SK-N-SH treated with all-trans-retinoic acid at 6 μM for 48 hours (cell line): ENCODE measurements at places on chromosomes 2 and 18.

GRCh38 chr2:84841577-84841976 is 39.3 kb downstream of the TRABD2A start:
- no peak for ATAC-seq

GRCh38 chr2:86764661-86765309 is 25.9 kb downstream of the CD8A start:
- peak; percentile 86 for ATAC-seq

DNA sequence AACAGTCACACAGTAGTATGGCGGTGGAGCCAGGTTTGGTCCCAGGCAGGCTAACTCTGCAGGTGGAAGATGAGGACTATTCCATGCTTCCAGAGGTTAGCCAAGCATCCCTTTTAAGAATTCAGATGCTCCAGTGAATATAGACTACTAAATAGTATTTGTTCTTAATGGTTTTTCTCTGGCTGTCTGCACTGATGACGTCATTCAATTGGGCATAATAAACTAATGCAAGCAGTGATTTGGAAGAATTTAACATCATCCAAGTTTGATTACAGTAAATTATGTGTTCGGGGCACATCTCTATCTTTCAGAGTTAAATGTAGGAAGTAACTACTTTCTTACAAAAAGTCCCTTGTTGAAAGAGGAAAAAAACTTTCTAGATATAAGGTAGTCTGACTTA is 78.8 kb upstream of the RND3 start:
- ATAC-seq: no peak

GRCh38 chr2:80815259-80815658 is 510.7 kb upstream of the LRRTM1 start:
- ATAC-seq: no peak

- ATAC-seq: peak; percentile 77
Observed at GRCh38 chr2:42328148-42328833, 32.7 kb downstream of the COX7A2L start.

- no peak for ATAC-seq
Observed at GRCh38 chr2:115400940-115401339, 958.5 kb downstream of the DPP10 start.
